ENCODE measurements at places on chromosomes 6 and 20.

DNA sequence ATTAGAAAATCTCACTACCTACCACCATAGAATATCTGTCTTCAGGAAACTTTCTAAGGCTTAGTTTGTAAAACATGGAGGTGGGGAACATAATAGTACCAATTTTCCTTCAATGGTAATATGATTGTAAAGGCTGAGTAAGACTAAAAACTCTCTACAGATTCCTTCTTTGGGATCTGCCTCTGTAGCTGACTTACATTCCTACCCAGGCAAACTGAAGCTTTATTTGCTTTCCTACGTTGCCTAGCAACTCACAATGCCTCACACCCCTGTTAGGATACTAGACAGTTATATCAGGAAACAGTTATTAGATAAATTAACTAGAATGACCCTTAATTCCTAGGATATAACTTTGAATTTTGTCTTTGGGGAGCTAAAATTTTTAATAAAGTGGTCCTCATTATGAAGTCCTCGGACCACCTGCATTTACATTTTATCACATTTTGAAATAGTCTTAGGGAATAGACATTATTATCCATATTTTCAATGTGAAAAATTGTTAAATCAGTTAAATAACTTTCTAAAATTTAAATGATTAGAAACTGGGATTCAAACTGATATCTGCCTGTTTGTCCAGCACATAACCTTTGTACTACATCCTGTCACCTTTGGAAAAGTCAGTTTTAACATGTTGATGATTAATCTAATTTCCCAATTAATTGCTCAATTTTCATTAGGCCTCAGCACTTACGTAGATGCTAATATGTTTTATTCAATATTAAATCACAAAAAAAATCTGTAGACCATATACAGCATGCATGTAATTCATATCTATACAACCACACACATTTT lies 591.4 kb downstream of the RNF144B start:
- no peak for DNase-seq

GRCh38 chr6:159168536-159169192 lies 536 bp upstream of the FNDC1 start:
- no peak for DNase-seq

DNA sequence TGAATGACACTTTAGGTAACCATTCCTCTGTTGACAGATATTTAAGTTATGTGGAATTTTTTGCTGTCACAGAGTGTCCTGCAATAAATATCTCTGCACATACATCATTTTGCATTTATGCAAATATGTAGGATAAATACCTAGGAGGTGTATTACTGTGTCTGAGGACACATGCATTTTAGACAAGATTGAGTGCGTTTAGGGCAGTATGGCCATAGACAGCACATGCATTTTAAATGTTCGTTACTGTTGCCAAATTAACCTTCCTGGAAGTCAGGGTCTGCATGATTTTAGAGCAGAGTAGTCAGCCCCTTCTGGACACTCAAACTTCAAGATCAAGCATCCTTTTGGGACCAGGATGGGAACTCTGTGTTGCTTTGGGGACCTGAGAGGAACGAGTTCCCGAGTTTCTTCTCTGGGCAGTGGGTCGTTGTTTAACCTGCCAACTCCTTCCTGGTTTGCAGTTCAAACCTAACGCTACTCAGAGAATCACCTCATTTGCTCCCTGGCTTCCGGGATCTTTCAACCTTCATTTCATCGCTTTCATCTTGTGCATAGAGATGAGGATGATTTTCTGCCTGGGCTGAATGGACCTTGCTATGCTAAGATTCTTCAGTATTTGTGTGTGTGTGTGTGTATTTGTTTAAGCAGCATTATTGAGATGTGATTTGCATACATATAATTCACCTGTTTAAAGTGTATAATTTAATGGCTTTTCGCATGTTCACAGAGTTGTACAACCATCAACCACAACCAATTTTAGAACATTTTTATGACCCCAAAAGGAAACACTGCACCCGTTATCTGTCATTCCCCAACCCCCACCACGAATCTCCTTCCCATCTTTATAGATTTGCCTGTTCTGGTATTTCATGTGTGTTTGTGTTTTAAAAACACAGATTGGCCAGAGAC lies 9.8 kb downstream of the BCAS4 start:
- no peak for DNase-seq

DNA sequence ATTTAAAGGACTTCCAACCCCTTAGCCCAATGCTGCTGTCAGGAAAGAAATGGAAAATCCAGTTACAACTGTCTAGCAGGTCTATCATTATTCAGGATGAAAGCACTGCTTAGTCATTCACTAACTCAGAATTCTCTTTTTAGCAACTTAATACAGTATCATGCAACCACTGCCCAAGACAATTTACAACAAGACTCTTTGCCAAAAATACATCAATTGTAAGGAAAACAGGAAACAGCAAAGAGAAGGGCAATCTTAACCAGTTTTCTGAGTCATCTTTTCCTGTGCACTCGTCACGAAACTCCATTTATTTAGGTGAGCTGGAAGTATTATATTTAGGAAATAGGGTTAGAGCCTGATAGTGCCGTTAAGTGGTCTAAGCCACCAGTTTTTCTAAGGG lies 1197.7 kb upstream of the CITED2 start:
- DNase-seq = no peak

GRCh38 chr6:25560865-25561264 lies 91.2 kb upstream of the SCGN start:
- no peak for DNase-seq

- no peak for DNase-seq
These were observed 9.5 kb upstream of the NXT1 start for GRCh38 chr20:23341073-23341472.

GRCh38 chr6:133099573-133099972 lies 141.6 kb upstream of the EYA4 start:
- no peak for DNase-seq

DNA sequence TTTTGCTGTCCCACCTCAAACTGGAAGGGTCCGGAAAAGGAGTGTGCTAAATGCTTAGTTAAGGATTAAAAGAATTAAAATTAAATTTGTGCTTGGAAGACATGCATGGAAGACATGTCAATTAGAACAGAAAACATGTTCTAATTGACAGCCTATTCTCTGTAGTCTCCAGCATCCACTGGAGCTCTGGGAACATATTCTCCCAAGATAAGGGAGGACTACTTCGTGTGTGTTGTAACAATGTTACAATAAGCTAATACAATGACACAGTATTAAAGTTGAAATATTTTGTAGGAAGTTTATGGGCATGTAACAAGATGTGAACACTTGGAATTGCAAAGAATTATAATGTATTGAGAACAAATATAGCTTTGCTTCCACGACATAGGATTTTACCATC lies 567.4 kb upstream of the CITED2 start:
- DNase-seq = no peak

- no peak for DNase-seq
These were observed 1.9 kb downstream of the LRFN2 start for GRCh38 chr6:40585223-40585622.

GRCh38 chr6:144344646-144345045 lies 59.5 kb downstream of the UTRN start:
- no peak for DNase-seq

GRCh38 chr6:29834564-29835436 lies 7.2 kb downstream of the HLA-G start:
- peak; percentile 20 for DNase-seq

GRCh38 chr6:85130743-85131142 lies 319.1 kb upstream of the NT5E start:
- no peak for DNase-seq

DNA sequence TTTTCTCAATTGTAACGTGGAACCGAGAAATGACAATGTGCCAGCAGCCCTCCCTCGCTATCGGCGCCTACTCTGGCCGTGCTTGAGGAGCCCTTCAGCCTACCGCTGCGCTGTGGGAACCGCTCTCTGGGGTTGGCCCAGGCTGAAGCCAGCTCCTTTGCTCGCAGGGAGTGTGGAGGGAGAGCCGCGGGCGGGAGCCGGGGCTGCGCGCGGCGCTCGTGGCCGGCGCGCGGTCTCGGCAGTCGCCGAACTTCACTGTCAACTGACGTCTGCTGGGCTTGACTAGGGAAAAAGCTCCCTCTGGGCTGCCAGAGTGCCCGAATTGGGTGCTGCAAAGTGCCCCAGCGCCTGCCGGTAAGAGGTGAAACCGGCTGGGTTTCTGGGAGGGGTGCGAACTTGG lies 29.7 kb upstream of the GCNT2 start:
- DNase-seq = no peak
